ENCODE measurements at places on chromosomes 5 and 9.

DNA sequence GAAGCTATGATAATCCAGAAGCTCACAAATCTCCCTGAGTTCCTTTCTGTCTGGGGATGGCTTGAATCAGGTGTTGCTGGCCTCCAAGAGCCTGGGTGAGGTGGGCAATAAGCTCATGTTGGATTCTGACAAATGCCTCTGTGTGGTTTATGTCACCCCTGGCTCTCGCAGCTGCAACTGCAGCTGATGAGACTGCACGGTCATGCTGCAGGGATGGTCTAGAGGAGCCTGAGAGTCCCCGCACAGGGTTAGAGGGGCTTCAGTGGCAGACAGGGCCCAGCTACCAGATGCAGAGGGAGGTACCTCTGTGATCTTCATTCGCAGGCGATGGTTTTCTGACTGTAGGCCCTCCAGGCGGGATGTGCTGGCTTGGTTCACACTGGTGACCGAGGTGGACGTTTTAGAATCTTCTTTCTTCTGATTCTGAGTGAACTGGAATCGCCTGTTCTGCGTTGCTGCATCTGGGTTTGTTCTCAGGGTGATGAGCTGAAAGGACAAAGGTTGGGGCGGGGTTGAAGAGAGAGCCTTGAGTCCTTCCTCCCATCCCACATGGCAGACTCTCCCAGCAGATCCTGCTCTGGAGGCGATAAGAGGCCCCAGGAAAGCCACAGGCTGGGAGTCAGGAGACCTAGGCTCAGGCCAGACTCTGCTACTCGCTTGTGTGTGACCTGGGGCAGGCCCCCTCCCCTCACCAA is 47.6 kb upstream of the TBC1D2 start:
- no peak for DNase-seq

DNA sequence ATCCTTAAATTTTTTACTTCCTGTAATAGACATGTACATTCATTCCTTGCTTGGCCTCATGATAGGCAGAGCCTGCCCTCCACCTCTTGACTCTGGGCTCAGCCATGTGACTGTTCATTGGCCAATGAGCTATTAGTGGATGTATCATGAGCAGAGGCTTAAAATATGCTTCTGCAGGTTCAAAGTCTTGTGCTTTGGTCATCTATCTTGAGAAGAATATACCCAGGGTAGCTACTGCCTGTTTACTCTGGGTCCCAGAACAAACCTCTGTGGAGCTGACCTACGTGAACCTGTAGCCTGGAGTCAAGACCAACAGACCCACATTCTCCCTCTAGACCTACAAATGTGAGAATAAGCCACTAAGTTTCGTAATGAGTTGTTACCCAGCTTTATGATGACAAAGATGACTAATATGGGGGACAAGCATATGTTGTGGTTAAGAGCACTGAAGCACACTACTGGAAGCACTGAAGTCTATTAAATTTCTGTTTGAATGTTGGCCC is 244.4 kb downstream of the MAST4 start:
- no peak for DNase-seq

GRCh38 chr5:80026841-80027240 is 8.3 kb upstream of the THBS4 start:
- no peak for DNase-seq

GRCh38 chr5:141223112-141223783 is at the start of gene PCDHB14:
Gene PCDHB14, plus strand, starts transcription at chr5:141223343. Its CDS starts 163 bp downstream, at chr5:141223506.
- DNase-seq = no peak
